ENCODE measurements at places on chromosomes 13 and 19.

DNA sequence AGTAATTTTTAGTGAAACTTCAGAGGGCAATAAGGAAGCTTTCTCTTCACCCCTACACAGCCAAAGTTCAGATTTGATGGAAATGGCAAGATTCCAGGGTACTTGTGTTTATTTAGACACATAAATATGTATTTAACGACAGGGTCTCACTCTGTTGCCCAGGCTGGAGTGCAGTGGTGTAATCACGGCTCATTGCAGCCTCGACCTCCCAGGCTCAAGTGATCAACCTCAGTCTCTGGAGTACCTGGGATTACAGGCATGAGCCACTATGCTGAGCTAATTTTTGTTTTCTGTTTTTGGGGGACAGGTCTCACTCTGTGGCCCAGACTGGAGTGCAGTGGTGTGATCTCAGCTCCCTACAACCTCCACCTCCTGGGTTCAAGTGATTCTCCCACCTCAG lies 2.0 kb upstream of the SYCE2 start:
- no peak for DNase-seq

- no peak for DNase-seq
Measured at GRCh38 chr13:75161804-75162203, 320.2 kb downstream of the TBC1D4 start.

- DNase-seq: no peak
Measured at GRCh38 chr19:39942366-39942730, 7.9 kb upstream of the FCGBP start.

GRCh38 chr13:30873499-30873898 lies 32.6 kb upstream of the MEDAG start:
- no peak for DNase-seq

DNA sequence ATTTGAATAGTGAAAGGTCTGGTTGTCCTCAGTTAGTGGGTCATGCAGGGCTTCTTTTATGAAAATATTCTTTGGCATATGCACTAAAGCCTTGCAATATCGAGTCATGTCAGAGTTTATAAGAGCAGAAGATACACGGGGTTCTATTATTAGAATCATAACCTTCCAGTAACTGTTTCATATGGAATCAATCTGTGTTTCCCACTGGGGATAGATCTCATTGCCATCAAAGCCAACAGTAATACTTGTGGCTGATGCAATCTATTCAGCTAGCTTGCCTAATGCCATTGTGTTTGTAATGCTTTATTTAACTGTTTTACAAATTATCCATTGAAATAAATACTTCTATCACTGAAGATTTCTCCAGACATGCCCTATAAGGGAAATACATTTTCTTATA lies 746.9 kb upstream of the PCDH9 start:
- no peak for DNase-seq

DNA sequence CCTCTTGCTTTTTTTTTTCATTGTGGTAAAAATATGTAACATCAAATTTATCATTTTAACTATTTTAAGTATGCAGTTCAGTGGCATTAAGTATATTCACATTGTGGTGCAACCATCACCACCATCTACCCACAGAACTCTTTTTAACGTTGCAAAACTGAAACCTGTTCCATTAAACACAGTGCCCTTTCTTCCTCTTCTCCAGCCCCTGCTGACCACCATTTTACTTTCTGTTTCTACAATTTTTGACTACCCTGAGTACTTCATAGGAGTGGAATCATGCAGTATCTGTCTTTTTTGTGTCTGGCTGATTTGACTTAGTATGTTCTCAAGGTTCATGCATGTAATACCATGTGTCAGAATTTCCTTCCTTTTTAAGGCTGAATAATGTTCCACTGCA lies 153.1 kb downstream of the FGF9 start:
- no peak for DNase-seq

DNA sequence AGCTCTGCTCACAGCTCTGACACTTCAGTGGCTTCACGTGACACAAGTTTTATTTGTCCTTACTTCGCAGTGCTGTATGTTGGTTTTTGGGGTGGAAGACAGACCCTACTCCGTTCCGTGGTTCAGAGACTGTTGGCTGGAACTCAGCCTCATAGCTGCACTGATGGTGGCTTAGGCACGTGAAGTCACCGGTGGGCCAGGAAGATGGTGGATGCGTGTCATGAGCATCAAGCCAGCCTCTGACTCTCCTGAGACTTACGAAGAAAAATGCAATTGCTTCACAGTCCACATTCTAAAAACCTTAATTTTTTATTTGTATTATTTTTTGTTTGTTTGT lies 161.4 kb upstream of the SOX1 start:
- DNase-seq: no peak

- no peak for DNase-seq
Measured at GRCh38 chr19:45211751-45212381, 33.3 kb downstream of the BLOC1S3 start.

GRCh38 chr19:6103894-6104293 lies 6.4 kb downstream of the RFX2 start:
- DNase-seq: no peak

- no peak for DNase-seq
Measured at GRCh38 chr13:106423530-106423929, 111.9 kb downstream of the EFNB2 start.

GRCh38 chr13:35285677-35286076 lies 190.8 kb downstream of the MAB21L1 start:
- DNase-seq: no peak

GRCh38 chr13:29537736-29538651 lies 57.5 kb downstream of the SLC7A1 start:
- DNase-seq: no peak

DNA sequence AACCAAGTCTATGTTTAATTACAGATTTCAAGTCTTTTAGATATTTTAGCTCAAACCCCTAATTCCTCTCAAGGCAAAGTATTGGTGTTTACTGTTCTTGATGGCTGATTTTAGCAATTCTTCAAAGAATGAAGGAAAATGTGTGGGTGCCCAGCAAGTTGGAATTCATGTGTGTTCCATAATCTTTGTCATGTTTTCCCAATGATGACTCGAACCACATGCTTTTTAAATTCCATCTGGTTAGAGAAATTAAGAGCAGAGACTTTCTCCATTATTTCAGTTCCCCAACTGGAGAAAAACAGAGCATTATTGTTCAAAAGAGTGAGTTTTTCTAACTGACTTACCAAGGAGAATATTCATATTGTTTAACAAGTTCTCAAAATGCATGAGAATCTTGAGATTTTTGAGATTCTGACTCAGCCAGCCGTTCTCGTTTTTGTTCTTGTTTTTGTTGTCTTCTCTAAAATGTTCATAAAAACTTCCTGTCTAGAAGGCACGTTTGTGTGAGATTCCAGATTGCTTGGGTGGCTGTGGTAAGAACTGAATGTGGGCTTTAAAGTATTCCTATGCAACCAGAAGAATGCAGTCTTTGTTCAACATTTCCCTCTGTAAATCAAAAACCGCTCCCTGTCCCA lies 404.7 kb downstream of the IRS2 start:
- no peak for DNase-seq

GRCh38 chr13:109182777-109183465 lies 553.5 kb downstream of the MYO16 start:
- no peak for DNase-seq

DNA sequence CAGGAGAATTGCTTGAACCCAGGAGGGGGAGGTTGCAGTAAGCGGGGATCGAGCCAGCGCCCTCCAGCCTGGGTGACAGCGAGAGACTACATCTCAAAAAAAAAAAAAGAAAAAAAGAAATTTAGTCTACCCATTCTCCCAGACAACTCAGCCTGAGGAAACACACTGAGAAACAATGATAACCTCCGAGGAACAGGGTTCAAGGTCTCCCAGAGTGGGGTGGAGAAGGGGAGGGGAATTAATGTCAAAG lies 1.4 kb upstream of the VASP start:
- DNase-seq: no peak

DNA sequence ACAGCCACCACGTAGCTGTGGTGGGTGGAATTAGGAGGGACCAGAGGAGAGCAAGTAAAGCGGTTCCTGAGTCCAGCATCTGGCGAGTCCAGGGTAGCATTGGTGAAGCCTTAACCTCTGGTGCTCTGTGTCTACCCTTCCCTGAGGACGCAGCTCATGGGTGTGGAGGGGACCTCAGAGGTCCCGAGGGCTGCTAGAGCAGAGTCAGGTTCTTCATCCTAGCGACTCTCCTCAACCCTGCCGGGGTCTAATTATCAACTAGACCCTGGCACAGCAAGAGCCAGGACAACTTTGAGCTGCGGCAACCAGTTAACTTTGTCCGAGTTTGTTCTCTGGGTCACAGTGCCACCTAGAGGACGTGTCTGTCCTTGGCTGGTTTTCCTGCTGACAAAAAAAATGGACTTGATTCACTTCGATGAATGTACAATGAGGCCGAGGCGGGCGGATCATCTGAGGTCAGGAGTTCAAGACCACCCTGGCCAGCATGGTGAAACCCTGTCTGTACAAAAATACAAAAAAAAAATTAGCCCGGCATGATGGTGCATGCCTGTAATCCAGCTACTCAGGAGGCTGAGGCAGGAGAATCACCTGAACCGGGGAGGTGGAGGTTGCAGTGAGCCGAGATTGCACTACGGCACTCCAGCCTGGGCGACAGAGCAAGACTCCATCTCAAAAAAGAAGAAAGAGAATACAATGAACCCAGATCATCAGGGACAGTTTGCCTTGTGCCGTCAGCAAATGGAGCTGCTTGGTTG lies 25.0 kb downstream of the TSSK6 start:
- DNase-seq: peak; percentile 83

DNA sequence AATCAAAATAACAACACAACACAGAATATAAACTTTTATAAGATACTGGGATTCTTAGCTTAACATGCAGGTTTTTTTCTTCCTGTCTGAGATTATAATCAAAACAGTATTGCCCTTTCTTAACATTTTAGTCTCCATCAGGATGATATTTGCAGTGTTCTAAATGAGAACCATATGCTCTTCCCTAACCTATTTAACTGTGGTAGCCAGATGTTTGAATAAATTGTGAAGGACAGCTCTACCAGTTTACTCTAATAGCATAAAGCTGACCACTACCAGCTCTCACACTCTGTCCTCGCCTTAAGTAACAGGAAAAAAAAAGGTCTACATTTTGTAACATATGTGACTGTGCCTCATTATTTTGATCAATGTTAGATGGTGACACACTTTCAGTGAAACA lies 618.7 kb upstream of the SGCG start:
- no peak for DNase-seq

DNA sequence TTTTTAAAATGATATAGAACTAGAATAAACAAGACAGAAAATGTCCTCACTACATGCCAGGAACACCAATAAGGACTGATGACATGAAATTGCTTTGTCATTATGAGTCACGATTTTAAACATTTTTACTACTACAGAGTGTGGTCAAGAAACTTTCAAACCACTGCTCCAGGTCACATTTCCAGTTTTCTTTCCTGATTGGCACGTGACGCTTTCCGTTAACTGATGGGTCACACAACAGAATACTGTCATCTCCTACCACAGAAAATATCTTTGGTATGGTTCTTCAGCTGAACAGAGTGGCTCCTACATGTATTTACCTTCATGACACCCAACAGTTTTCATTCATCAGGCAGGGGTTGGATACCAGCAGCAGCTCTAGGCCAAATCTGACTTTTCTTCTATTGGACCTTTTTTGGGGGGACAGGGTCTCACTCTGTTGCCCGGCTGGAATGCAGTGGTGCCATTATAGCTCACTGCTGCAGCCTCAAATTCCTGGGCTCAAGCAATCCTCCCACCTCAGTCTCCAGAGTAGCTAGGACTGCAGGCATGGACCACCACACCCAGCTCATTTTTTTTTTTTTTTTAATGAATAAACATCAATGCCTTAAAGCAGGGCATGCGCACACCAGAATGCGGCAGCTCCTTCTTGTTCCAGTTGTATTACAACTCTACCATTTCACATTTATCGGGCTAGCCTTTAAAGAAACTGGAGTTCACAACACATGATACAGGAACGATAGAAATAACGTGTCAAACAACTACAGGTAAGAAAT lies 147.4 kb downstream of the RNF17 start:
- DNase-seq: peak; percentile 91

GRCh38 chr13:100247937-100248336 lies 159.0 kb downstream of the PCCA start:
- DNase-seq: no peak

DNA sequence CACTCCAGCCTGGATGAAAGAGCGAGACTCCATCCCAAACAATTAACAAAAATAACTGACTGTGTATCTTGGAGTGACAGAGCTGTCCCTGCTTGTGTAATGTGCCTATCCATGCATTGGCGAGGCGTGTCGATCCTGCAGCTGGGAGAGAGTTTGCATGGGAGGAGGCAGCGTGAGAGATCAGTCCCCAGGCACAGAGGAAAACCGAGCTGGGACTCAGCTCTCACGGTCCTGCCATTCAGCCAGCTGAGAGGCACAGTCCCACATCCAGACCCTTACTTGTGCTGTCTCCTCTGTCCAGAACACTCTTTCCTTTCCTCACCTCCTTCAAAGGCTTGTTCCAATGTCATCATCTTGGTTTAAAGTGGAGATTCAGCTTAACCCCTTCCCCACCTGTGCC lies 11.9 kb upstream of the SULT2B1 start:
- no peak for DNase-seq

GRCh38 chr19:49851456-49852259 lies 699 bp downstream of the PTOV1 start:
- peak; percentile 43 for DNase-seq

- DNase-seq: peak; percentile 87
Measured at GRCh38 chr19:9945319-9945966, 9.1 kb upstream of the OLFM2 start.
